ENCODE measurements at places on chromosomes 6 and 20.

DNA sequence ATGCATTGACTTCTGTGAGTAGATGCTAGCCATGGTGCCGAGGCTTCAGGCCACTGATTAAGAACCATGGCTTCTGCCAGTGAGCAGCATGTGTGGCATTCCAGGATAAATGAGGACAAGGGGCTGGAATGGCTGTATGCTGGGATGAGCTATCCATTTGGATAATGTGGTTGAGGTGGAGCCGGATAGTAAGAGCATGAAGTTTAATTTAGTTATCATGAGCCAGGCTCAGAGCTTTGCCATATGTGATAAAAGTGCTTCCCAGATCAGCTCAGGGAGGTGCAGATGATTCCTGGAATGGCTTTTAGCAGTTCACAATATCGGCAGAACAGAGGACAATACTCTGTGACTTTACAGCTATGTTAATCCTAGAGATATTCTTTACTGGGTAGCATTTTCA lies 34.6 kb upstream of the RNF8 start:
- no peak for DNase-seq

DNA sequence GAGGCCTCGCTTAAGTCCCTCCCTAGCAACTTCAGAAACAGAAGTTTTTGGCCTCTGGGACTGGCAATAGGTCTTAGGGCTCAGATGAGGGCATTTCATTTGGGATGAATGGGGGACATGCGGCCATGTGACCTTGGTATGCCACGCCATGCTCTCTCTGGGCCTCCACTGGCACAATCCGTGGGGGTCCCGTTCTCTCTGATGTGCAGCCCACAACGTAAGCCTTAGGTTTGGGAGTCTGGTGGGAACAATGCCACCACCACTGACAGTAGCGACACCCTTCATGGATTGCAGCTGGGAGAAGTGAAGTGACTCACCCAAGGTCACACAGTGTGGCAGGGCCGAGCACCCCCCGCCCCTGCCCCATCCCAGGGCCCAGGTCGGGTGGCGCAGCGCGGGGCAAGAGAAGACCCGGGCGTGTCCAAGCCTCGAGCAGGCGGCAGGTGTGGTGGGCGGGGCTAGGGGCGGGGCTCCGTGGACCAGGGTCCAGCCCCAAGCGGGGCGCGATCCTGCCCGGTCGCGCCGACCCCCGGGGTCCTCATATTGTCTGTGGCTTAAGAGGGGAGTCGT lies 864 bp upstream of the CEBPB start:
- DNase-seq = no peak

- DNase-seq = no peak
Measured at GRCh38 chr6:166206066-166206465, 38.4 kb upstream of the TBXT start.

DNA sequence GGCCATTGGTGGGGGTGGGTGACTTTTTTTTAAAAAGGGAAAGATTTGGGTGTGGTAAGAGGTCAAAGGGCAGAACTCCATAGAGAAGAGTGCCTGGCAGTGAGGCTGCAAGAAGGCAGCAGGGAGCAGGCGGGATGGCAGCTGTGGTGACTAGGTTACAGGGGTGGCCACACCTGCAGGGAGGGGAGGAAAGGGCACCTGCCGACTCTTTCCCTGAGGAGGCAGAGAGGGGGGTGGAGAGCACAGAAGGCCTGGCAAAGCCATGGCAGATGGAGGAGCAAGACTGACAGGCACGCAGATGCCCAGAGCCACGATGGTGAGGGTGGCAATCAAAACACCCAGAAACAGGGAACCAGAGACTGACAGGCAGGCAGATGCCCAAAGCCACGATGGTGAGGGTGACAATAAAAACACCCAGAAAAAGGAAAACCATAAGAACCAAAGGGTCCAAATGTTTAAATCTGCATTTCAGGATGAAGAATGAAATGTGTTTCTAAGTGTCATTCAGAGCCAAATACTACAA lies 19.3 kb downstream of the CST7 start:
- no peak for DNase-seq

GRCh38 chr6:35080016-35080680 lies 61.0 kb downstream of the TCP11 start:
- no peak for DNase-seq

GRCh38 chr6:125584468-125584939 lies 164.9 kb upstream of the HEY2 start:
- no peak for DNase-seq

- peak; percentile 53 for DNase-seq
Measured at GRCh38 chr6:147204060-147204785, at the start of gene STXBP5. Gene STXBP5 (plus strand): TSS chr6:147204417. CDS start chr6:147204533, 116 bp downstream.

GRCh38 chr6:143187238-143187923 lies 126.7 kb downstream of the AIG1 start:
- DNase-seq = peak; percentile 84

- DNase-seq = no peak
Measured at GRCh38 chr6:135281227-135281626, 100.1 kb downstream of the MYB start.

DNA sequence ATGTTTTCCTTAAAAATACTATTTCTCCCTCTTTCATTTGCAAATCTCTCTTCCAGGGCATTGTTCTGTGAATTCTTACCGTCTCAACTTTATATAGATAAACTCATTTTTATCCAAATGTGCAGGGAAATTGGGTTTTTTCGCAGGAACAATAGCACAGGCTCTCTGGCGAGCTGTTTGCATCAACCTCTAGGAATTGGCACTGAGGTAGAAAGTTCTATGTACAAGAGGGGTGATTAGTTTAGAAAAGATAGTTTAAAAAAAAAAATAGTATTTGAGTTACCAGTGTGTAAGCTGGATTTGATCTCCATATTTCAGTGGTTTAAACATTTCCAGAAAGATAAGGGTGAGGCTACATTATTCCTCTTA lies 129.7 kb upstream of the BTN3A2 start:
- no peak for DNase-seq

- DNase-seq = no peak
Measured at GRCh38 chr6:96582436-96582835, 19.5 kb downstream of the FHL5 start.

GRCh38 chr6:30007132-30007764 lies 53.8 kb upstream of the POLR1H start:
- peak; percentile 21 for DNase-seq

DNA sequence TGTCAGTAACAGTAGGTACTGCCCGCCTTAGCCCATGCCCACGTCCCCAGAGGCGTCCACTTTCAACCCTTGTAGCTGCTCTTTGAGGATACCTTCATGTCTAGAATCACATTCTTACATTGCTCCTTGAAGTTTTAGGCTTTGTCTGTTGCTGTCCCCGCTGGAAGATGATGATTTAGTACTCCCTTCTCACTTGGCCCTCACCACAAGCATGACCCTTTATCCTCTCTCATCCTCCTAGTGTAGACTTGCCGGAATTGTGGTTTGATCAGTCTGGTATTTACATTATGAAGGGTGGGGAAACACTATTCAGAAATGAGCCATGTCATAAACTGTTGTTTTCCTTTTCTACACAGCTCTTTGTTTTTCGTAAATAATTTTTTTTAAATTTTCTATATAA lies 87.4 kb downstream of the ARID1B start:
- DNase-seq = no peak

GRCh38 chr6:134813146-134813545 lies 136.8 kb downstream of the ALDH8A1 start:
- no peak for DNase-seq

DNA sequence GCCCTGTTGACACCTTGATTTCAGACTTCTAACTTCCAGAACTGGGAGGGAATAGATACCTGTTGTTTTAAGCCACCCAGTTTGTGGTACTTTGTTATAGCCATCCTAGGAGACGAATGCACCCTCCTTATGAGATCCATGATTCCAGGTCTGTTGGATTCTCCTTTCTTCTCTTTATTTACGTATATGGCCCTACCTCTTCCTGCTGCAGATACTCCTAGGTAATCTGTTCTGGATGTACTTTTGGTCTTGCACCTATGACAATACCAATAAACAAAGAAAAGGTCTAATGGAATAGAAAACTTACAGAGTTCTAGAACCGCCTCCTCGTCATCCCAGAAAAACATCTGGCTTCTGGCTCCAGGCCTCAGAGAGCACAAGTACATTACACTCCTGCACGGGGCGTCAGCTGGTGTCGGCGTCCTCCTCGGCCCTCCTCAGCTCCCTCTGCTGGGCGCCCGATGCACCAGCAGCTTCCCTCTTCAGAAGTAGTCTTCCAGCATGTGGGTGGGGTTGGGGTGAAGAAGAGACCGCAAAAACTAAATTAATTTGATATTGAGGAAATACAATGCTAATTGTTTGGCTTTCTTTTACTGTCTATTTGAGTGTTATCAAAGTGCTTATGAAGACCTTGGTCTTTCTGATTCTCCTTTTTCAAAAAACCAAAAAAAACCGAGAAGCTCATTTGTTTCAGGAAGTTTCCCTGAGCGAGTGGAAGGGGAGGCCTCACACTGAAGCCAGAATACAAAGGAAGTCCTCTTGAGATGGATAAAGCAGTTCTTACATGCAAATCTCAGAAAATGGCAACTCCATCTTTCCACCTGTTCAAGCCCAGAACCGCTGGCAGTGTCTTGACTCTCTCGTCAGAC lies 9.7 kb upstream of the ATXN1 start:
- peak; percentile 84 for DNase-seq

DNA sequence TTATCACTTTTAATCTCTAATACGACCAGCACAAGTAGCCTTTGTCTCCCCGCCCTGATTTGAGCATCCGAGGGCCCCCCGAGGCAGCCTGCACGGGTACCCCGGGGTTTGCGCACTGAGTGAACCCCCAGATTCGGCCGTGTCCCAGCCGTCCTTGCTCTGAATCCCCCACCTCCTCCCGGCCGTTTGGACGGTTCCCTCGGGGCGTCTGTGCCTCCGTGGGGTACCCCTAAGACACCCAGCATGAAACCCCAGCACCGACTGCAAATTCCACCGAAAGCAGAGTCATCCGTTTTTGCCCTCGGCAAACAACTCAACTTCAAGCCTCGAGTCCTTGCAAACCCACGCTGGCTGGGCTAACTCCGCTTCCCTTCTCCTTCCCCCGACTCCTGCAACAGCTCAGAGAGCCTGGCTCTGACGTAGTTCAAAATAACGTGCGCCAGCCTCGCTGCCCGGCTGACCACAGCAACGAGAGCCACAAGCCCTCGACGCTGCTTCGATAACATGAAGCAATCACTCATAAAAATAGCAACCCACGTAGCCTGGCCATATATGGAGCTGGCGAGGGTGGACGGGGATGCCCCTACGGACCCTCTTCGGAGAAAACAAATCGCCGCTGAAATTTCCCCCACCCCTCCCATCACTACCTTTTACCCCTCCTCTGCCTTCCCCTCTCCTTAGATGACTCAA lies 764 bp upstream of the SNAP25 start:
- DNase-seq = no peak

- DNase-seq = peak; percentile 28
Measured at GRCh38 chr6:107712665-107713551, 111.2 kb downstream of the SCML4 start.

DNA sequence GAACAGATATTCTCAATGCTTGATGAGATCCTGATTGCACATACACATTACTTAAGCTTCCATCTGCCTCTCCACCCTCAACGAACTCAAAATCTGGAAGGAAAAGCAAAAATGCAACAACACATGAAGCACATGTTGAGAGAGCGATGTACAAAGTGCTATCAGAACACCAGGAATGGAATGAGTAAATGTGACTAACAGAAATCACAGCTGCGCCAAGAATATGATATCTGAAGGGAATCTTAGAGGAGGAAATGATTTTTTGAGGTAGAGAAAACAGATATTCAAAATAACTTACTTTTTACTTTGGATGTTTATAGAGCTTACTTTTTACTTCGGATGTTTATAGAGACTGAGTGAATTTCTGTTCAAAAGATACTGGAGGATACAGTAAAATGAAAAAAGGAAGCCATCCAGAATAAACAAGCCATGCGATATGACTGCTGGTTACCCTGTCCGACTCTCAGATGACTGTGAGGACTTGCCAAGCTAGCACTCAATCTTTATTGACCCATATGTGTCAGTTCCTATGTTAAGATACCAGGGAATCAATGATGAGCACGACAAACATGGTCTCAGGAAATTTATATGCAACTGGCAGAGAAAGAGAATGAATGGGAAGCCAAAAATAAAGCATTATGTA lies 102.0 kb downstream of the SMLR1 start:
- peak; percentile 61 for DNase-seq

DNA sequence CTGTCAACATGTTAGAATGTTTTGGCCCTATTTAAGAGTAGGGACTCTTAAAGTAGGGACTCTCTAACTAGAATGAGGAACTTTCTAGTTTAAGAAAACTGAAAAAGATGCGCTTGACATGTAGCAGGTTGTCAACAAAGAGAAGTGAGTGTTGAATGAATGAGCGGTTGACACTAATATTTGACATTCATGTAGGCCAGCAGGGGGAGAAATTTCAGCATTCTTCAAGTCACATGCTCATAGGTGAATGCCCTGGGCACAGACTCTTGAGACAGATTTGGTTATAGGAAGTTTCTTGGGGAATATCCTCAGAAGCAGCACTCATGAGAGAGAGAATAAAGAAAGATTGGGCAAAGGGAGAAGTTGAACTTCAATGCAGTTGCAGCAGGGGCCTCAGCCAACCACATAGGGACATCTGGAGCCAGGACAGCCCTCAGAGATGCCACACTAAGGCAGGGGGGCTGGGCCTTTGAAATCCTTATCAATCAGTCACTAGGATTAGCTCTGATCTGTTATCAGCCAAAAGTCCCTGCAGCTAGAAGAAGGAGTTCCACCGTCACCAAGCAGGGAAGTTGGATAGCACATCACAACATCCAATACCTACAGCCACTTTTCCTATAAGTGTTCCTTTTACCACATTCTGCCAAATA lies 145.1 kb upstream of the FKBP1C start:
- no peak for DNase-seq

DNA sequence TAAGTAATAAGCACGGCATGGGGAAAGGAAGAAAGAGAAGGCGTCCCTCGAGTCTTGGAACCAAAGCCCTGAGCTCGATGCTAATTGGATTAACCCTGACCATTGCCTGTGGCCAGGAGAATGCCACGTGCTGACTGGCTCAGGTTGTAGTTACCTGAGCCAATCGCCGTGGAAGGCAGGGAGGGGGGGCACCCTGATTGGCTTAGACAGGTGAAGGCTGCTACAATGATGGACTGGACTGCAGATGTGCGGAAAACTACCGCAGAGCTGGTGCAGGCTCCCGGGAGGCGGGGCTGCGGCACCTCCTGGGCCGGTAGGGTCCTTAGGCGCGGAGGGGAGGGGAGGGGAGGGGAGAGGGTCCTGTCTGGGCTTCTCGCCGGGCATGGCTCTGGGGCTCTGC lies 121.3 kb downstream of the TFAP2C start:
- DNase-seq = no peak

All from GM03348 (cell line).